ENCODE measurements at places on chromosomes 1 and 21. TPM values are rescaled to one million over a fixed set of nuclear protein-coding genes. Genes with fewer than 3 reads are reported as not detected.

- DNase-seq = no peak
Observed at GRCh38 chr1:211378844-211379243, 52.2 kb downstream of the TRAF5 start.

GRCh38 chr21:26710155-26710554, 135.1 kb downstream of the ADAMTS1 start:
- no peak for DNase-seq

DNA sequence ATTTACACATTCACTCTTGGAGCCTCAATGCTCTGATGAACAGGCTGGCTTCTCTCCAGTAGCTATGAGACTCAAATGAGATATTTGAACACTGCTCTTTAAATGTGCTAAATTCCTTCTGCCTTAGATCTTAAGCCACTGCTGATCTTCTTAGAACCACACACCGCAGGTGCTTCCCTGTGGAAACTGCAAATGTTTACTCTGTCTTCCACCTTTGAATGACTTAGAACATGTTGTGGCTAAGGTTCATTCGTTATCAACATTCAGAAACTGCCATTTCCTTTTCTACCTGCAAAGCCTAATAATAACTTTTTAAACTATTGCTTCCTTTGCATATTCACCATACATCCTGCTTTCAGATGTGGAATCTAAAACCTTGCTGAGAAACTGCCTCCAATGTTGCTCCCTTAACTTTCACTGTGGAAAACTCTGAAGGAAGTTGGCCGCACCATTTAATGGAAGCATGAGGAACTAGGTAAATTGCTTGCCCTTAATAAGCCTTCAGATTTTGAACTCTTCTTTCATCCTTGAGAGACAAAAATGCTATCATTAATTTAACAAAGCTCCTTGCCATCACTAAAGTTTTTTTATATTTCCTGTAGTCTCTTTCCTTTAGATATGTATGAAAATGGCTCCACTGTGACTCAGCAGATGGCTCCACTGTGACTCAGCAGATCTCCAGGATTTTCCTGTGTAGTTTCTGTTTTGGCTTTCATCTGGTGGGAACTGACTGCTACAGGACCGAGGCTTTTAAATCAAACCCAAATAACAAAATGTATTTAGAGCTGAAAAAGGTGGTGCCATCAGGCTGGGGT, 143.8 kb downstream of the TNFSF18 start:
- peak; percentile 50 for DNase-seq

GRCh38 chr1:202680586-202681352, 29.5 kb downstream of the SYT2 start:
- no peak for DNase-seq

The E2F2 gene
- polyA plus RNA-seq = 0.69 TPM

GRCh38 chr1:117164209-117164608, 42.7 kb upstream of the TRIM45 start:
- no peak for DNase-seq

- DNase-seq = no peak
Observed at GRCh38 chr1:94025383-94026340, 95.3 kb downstream of the ABCA4 start.

The PCP4 gene
- not detected for polyA plus RNA-seq

The TMPRSS2 gene
- polyA plus RNA-seq = not detected

DNA sequence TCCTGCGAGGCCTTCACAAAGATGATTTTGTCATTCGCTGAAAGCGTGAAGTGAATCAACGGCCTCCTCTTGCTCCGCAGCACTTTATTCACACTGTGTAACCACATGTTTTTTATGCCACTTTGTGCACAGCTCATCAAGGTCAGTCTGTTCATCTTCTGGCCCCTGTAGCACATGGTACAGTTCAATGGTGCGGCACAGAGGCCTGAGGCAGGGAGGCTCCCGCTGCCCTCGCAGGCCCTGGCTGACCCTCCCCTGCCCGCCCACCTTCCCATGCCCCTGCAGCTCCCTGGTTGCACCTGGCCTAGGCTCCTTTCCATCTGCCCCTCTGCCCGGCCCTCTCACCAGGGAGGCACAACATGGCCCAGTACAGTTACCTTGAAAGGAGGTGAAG, 87.5 kb downstream of the CD247 start:
- DNase-seq = no peak

GRCh38 chr1:25049190-25049589, 119.1 kb upstream of the RUNX3 start:
- no peak for DNase-seq

DNA sequence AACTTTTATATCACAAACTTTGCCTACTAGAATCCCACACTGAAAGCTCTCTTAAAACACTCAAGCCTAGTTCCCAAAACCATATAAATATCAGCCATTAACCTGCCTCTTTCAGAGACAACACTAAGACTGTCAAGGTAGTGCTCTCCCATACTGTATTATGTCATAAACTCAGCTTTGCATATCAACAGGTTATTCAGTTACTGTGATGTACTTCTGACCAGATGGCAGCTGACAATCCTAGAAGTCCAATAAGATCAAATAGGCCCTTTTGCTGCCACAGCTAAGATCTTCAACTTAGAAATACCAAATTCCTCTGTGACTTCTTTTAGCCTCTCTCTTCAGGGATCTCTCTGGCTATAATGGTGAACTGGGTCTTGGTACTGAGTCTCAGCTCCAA, 97.2 kb downstream of the SPATA6 start:
- DNase-seq = no peak

DNA sequence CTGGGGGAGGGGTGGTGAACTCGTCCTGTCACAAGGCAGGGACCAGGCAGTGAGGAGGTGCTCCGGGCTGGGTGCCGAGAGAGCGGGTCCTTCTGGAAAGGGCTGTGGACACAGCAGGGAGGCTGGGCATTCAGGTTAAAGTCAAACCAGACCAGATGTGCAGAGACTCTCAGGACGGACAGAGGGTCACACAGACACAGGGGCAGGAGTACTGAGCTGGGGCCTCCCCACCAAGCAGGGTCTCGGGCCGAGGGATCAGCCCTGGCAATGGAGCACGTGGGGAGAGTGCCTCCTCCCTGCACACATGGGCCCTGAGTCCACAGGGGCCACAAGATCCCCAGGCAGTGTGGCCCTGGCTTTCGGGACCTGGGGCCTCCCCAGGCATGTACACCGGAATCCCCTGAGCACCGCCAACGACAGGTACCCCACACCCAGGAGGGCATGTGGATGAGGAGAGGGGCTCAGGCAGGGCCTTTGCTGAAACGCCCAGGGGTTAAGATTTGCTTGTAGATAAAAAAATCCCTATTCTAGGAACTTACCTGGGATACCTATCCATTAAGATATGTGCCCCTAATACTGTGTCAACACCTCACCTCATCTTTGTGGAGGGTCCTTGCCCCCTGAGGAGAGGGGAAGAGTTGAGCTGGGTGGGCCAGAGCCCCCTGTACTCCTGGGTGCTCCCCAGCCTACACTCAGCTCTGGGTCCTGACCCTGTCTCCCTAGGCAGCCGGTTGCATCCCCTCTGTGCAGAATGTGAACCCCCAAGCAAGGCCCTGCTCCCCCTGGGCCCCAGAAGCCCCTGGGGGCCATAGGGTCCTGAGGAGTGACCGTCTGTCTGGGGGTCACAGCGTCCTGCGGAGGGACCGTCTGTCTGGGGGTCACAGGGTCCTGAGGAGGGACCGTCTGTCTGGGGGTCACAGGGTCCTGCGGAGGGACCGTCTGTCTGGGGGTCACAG, 46.9 kb upstream of the ADARB1 start:
- DNase-seq = no peak

The PIK3C2B gene
- polyA plus RNA-seq = 0.13 TPM

DNA sequence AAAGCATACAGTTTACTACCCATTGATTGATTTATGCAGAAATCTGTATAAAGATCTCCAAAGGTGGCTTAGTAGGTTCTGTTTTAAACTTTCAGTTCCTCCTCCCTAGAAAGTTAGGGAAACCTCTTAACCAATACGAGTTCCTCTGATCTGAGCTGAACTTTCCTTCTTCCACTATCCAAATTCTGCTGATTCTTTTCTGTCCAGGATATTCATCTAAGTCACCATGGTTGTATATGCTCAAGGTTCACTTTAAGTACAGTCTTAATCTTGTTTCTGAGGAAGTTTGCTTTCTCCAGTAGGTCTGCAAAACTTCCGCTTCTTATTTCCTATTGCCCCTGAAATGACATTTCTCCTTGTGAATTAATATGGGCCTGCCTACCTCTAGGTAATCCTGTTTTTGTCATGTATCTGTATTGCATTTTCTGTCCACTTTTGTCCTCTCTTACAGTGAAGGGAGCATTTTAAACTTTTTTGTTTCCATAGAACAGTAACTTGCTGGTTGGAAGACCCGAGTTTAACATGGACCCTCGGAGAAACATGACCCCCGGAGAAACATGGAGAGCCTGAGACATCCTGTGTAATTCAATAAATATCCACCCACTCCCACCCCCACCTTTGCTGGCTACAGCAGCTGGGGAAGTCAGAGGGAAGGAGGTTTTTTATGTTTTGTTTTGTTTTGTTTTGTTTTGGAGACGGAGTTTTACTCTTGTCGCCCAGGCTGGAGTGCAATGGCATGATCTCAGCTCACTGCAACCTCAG, 16.7 kb upstream of the TUT4 start:
- no peak for DNase-seq

The S100A10 gene
- 855 TPM for polyA plus RNA-seq

The RHOU gene
- polyA plus RNA-seq = 0.29 TPM

GRCh38 chr1:28887419-28887834, 26.9 kb upstream of the EPB41 start:
- peak; percentile 84 for DNase-seq
